ENCODE measurements at places on chromosomes 6 and 20.

GRCh38 chr6:19803331-19804204, 33.6 kb upstream of the ID4 start:
- DNase-seq, result no peak

- no peak for DNase-seq
Measured at GRCh38 chr20:3614466-3614865, 48.7 kb downstream of the GFRA4 start.

DNA sequence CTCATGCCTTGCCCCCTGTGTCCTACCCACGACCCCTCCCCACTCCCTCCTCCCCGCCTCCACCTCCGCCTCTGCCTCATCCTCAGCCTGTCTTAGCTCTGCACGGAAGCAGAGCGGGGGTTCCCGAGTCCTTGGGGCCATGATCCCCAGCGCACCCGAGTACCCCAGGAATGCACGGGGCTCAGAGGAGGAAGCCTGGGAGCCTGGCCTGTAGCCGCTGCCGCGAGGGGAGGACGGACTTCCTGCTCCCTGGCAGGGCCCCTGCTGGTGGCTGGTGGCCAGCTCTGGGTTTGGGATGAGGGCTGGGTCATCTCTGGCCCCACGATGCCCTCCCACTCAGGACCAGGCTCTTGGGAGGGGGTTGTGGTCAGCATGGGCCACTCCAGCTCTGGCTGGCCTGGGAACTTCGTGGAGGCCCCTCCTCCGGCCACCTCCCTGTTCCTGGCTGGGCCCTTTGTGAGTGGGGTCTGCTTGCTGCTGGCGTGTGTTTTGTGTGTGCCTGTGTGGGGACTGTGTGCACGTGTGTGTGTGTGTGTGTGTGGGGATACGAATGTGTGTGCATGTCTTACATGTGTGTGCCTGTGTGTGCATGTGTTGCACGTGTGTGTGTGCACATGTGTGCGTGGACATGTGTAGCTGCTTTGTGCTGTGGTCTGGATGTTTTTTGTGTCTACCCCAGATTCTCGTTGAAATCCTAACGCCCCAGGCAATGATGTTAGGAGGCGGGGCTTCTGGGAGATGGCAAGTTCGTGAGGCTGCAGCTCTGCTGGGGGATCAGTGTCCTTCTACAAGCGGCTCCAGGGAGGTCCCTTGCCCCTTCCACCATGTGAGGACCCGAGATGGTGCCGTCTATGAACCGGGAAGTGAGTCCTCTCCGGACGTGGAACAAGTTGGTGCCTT, 1.3 kb upstream of the RBBP8NL start:
- no peak for DNase-seq

DNA sequence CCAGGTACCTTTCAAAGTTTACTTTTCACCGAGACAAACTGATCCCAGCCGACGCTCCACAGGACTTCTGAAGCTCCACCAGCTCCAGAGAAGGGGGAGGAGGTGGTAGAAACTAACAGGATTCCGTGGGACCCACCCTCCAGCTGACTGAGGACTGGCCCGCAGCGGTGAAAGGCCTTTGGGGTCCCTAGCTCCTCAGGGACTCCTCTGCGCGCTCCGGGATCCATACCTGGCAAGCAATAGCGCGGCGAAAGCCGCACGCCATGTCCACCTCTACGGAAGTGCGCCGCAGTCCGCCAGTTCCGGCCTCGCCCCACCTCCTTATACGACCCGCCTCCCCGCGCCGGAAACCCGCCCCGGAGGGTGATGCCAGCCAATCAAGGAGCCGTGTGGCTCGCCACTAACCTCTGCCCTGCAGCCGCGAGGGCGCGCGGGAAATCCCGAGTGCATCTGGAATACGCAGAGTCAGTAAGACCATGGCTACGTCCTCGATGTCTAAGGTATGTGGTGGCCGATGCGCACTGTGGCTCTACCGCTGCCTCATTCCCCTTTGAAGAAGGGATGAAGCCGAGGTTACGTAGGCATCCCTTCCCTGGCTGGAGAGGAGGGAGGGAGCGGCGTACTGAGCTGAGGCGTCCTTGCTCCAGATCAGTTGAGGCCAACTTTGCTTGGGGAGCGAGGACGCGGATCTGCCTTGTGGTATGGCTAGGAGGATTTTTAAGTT, at the start of the genes ORC3 and RARS2:
ORC3 (plus strand) TSS at position 443 of the 724 bp plus-strand sequence; CDS start at position 477, 34 bp downstream.
RARS2 (minus strand) TSS at position 295 of the 724 bp plus-strand sequence; CDS start at position 265, 30 bp downstream.
- peak; percentile 81 for DNase-seq

DNA sequence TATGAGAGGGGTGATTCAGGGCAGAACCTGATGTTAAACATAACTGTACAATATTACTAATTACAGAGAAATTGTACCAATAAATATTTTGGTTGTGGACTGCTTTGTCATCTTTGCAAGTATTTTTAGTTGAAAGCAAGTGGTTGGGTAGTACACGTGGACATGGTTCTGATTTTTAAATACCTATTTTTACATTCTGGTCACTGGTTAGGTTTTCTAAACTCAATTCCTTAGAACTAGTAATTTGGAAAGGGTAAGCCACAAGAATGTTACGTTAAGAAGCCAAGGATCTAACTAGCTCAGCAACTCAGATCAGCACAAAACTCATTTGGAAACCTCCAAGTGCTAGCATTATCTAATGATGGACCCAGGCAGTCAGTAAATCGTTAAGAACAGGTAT, 2.7 kb downstream of the EPB41L2 start:
- DNase-seq, result no peak

GRCh38 chr20:8218861-8219260, 86.8 kb downstream of the PLCB1 start:
- peak; percentile 40 for DNase-seq

All from HS-5 (cell line).